ENCODE measurements at places on chromosomes 4 and X.

- DNase-seq = no peak
Observed at GRCh38 chrX:25976683-25977310, 161.3 kb upstream of the MAGEB18 start.

GRCh38 chr4:179048839-179049453 is 1606.7 kb upstream of the AGA start:
- DNase-seq = no peak

GRCh38 chr4:138450546-138451275 is 208.6 kb upstream of the SLC7A11 start:
- no peak for DNase-seq

- no peak for DNase-seq
Observed at GRCh38 chrX:148984238-148984637, 483.8 kb downstream of the AFF2 start.

DNA sequence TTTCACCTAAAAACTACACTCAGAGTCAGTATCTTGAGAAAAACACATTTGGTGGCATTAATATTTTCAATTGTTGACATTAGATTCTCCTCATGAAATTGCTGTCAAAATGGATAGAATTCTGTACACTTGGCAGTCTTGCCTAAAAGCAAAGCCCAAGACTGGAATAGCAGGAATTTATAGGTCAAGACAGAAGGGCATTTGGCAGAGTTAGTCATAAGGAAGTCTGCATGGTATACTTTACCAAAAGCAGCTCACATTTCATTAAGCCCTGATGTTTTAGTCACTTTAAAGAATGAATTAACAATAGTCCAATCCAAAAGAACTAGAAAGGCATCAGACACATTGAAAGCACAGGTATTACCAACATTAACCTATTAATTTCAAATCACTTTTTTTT is 7.1 kb downstream of the CCDC160 start:
- DNase-seq = no peak

GRCh38 chr4:169437299-169438047 is 166.7 kb upstream of the SH3RF1 start:
- no peak for DNase-seq

Measured in activated CD4-positive, alpha-beta T cell treated with anti-CD3 and anti-CD28 coated beads, Interleukin-2, amount 50 U/mL, for 24 hours (primary cell).